Aorta (tissue), 5 donors: ENCODE measurements at places on chromosomes 16 and 17. TPM values are rescaled to one million over a fixed set of nuclear protein-coding genes. Genes with fewer than 3 reads are reported as not detected.

The KRT32 gene
- polyA plus RNA-seq, result not detected

The KRTAP4-5 gene
- polyA plus RNA-seq, result not detected

The DYNLL2 gene
- 56.0 TPM for polyA plus RNA-seq

The KRT39 gene
- polyA plus RNA-seq, result not detected

The PIMREG gene
- not detected for polyA plus RNA-seq

The FOXN1 gene
- not detected for polyA plus RNA-seq

The MARVELD3 gene
- polyA plus RNA-seq, result 5.0 TPM

The AATK gene
- 4.0 TPM for polyA plus RNA-seq

The WFIKKN1 gene
- 0.63 TPM for polyA plus RNA-seq

The BRCA1 gene
- polyA plus RNA-seq, result 0.38 TPM

The ESRP2 gene
- 0.03 TPM for polyA plus RNA-seq

The NSF gene
- polyA plus RNA-seq, result 13.8 TPM

The PPP1R1B gene
- not detected for polyA plus RNA-seq

The KLHL10 gene
- polyA plus RNA-seq, result not detected

The TMEM238L gene
- not detected for polyA plus RNA-seq

The NLRC5 gene
- 22.6 TPM for polyA plus RNA-seq

The CD300E gene
- not detected for polyA plus RNA-seq

The ZDHHC1 gene
- 11.3 TPM for polyA plus RNA-seq

The NUDT7 gene
- 28.7 TPM for polyA plus RNA-seq

The DNAI2 gene
- not detected for polyA plus RNA-seq

The CMTM2 gene
- not detected for polyA plus RNA-seq

The AGRP gene
- 1.5 TPM for polyA plus RNA-seq

The OTOP2 gene
- polyA plus RNA-seq, result 0.25 TPM

The CORO1A gene
- 12.8 TPM for polyA plus RNA-seq

The TBX6 gene
- not detected for polyA plus RNA-seq

The TMEM98 gene
- polyA plus RNA-seq, result 56.0 TPM

The SCN4A gene
- polyA plus RNA-seq, result 0.03 TPM

The SDR42E2 gene
- polyA plus RNA-seq, result not detected
